Stimulated activated CD8-positive, alpha-beta memory T cell treated with anti-CD3 and anti-CD28 coated beads, Interleukin-7, amount 100 ng/mL, for 48 hours (primary cell): ENCODE measurements at places on chromosomes 3 and 15.

- DNase-seq = no peak
Observed at GRCh38 chr15:71011503-71012155, 103.6 kb upstream of the THSD4 start.

GRCh38 chr3:122984007-122984406 lies 43.6 kb downstream of the SEMA5B start:
- no peak for DNase-seq

DNA sequence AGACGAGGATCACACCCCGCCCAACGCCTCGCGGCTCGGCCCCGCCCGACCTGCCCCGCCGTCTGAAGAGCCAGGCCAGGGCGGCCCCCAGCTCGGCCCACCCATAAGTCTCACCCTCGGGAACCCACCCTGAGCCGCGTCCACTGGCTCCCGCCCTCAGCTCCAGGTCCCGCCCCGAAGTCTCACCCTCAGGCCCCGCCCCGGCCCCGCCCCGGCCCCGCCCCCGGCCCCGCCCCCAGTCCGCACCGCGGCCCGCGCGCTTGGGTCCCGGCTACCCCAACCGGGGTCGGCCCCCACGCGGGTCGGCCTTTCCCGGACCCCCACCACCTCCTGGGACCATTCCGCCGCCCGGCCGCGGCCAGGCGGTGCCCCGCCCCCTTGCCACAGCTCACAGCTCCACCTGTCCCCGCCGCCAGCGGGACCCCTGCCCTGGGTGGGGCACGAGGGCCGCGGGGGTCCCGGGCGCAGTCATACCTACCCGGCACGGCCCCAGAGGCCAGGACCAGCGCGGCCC lies 489 bp downstream of the CSPG5 start:
- DNase-seq = peak; percentile 8

DNA sequence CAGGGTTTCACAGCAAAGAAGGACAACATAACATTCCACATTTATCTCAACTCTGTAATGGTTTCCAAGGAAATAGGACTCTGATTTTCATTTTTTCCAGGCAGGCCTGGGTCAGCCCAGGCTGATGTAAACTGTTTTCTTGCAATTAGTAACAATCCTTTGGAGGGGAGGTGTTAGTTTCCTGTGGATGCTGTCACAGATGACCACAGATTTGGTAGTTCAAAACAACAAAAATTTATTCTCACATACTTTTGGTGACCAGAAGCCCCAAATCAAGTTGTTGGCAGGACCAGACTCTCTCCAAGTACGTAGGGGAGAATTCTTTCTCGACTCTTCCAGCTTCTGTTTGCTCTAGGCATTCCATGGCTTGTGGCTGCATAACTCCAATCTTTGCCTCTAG lies 88.0 kb downstream of the EDEM1 start:
- no peak for DNase-seq

- no peak for DNase-seq
Observed at GRCh38 chr3:66442254-66443117, 58.3 kb downstream of the LRIG1 start.

- DNase-seq = no peak
Observed at GRCh38 chr3:182364723-182365650, 428.3 kb upstream of the ATP11B start.
